ENCODE measurements at places on chromosomes 6 and 20.
A peak's percentile ranks its signal among the peaks of the same experiment; 100 is the strongest.

DNA sequence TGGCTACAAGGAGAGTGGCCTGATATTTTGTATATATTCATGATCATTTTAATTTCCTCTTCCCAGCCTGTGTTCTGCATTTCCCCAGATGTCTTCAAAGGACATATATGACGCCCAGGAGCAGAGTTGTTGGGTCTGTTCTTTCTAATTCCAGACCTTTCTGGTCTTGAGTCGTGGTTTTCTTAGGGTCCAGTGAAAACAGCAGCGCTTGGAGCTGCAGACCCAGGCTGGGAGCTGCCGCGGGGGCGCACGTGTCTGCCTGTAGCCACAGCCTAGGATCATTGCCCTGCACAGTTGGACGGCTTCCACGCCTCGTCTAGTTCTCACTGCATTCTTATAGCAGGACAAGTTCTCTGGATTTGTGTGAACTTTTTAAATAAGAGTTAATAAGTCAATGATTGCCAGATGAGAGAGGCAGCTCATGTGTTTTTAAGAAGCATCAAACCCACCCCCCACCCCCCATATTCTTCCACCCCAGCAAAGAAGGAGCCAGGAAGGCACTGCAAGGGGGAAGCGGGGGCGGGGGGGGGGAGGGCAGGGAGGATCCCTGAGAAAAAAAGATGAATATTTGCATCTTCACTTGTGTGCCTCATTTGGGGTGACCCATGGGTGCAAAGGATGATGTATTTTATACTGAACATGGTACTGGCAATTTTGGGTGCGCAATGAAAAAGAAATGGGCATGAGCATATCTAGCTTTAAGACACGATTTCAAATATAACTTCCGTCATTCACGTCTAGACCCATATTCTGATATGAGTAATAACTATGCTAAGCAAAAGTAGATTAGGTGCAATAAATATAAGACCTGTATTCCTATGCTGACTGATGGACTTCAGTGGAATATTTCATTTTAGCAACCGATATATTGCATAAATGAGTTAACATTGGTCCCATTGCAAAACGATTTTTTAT is 160.0 kb downstream of the TBXT start:
- DNase-seq: no peak

DNA sequence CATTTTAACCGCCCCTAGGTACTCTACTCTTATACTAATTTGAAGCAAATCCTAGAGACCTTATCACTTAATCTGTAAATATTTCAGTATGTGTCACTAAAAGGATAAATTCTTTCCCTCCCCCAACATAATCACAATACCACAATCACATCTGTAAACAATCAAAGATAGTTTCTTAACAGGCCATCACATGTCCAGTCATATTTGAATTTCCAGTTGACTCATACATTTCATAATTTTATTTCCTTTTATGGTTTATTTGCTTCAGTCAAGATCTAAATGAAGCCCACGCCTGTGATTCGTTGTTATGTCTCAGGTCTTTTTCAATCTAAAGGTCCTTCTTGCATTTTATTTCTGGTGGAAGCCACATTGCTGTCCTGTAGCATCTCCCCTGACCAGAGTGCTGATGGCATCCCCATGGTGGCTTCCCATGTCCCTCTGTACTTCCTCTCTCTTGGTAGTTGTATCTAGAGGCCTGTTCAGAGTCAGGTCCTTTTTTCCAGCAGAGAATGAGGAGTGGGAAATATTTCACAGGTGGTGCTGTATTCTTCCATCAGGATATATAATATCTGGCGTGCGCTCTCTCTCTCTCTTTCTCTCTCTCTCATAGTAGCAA is 128.6 kb upstream of the SLC22A23 start:
- DNase-seq: no peak

- no peak for DNase-seq
Measured at GRCh38 chr6:138943089-138943625, 44.9 kb downstream of the REPS1 start.

DNA sequence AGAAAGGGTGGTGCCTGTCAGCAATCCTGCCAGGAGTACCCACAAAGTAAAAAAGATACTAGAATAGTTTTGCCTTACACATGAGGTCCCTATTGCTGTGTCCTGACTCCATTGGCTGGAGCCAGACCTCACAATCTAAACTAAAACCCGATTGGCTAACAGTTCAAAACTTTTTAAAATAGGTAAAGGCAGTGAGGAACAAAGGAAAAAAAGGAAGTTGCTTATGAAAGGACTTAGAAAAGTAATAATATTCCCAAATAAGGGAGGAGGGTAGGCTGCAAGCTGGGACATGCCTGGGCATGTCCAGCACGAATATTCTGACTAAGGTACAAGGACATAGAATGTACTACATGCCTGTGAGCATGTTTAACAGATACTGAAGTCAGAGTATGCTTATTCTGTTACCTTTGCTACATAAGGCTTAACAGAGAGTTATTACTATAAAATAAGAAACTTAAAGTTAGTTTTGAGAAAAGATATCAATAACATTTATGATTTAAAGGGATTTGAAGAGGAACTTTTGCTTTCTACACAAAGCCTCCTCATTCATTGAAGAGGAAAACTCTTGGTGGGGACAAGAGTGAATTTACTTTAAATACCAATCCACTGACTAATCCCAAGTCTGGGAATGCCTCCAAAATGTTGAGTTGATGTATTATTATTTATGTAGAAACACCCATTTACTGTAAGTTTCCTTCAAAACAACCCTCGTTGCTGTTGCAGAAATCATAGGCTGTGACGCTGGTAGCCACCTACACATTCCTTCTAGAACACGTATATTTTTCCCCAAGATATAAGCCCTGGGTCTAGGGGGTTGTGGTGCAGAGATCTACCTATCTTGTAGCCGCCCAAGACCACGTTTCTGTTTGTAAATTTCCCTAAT is 8.2 kb upstream of the MTHFD1L start:
- DNase-seq: peak; percentile 88

GRCh38 chr6:33075568-33076405 is at the start of gene HLA-DPB1:
Gene HLA-DPB1 (plus strand): TSS chr6:33075990. CDS start chr6:33076042, 52 bp downstream.
- peak; percentile 83 for DNase-seq

DNA sequence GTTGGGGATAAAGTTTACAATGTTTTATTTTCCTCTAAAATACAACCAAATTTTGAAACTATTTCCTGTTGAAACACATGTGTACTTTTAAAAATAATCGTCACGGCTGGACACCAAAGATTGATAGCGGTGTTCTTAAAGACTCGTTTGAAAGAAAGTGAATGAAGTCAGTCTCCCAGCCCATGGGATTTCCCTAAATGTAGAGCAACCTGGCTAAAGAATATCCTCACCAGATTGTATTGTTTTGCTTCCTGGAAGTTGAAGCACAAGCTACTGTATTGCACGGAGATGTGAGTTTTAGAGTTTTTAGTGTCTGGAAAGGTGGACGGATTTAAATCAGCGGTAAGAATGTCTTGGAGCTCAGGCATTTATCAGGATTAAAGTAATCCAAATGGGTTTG is 189.5 kb downstream of the THBS2 start:
- no peak for DNase-seq
